ENCODE measurements at places on chromosomes 6 and 20.
A peak's percentile ranks its signal among the peaks of the same experiment; 100 is the strongest.

- no peak for DNase-seq
These were observed 75.3 kb upstream of the RIPOR2 start for GRCh38 chr6:25010902-25011625.

GRCh38 chr6:35330541-35331119, 11.7 kb upstream of the PPARD start:
- no peak for DNase-seq

GRCh38 chr20:62918831-62919230, 7.5 kb downstream of the DIDO1 start:
- DNase-seq = no peak

DNA sequence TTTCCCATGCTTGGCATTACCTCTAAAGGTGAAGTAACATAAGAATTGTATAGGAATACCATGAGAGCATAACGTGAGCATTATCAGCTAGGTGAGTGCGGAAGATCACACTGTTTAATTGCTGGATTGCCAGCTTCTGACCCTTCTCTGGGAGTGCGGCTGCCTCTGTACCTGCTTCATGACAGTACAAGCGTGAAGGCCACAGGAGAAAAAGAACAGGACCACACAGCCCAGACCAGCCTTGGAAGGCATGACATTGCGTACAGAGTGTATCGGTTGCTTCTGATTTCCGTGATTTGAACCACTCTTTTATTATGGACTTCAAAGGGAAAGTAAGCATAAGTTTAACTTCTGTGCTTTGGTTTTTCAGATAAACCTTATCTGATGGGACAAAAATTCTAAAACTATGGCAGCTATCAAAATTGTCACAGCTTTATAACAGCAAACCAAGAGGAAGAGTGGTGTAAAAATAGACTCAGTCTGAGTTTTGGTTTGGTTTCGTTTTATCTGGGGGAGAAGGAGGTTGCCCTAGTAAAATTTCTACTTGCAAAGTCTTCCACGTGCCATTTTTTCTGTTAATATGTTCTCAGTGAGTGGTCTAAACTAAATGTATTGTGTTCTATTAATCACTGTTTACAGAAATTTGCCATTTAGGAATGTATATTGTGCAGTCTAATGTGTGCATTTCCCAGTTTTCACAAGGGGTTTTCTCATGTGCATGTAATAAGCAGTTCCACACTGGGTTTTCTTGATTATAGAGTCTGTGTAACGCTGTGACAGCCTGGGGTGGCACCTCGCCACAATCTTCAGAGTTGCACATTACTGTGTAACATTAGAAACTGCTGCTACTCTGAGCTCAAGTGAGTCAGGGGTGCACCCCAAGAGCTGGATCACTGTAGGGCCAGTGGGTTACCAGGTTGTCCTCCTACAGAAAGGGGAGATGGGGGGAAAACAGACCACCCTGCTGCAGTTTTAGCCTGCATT, 97.3 kb downstream of the RPP40 start:
- DNase-seq = no peak

- DNase-seq = peak; percentile 71
These were observed 347.8 kb upstream of the PLCB4 start for GRCh38 chr20:8721098-8721497.
